ENCODE measurements at places on chromosomes 7 and 10.

DNA sequence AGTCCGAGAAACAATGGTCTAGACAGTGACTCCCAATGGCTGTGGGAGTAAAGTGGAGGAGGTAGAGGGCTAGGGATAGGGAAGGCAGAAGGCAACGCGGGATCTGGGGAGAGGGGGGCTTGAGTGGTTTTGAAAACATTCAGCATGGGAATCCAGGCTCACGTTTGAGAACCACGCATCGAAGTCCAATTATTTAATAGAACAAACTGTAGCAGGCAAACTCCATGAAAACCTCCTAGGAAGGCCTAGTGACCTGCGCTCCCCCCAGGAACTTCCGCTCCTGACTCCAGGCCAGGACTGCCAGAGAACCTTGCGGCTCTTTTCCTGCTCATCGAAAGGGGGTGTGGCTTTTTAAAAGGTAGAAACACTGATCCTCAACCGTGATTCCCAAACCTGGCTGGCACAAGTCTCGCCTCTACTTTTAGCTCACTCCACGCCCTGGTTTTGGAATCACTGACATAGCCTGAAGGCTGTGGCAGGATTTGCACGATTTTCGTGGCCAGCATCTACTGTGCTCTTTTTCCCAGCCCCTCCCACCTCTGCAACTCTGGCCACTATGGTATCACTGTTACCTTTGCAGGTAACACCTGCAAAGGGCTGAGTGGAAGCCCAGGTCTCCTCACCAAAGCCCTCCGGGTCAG is 43.4 kb downstream of the MYOF start:
- peak; percentile 74 for DNase-seq

GRCh38 chr10:97333351-97333600 is 1.3 kb downstream of the FRAT2 start:
- peak; percentile 42 for DNase-seq

- DNase-seq, result no peak
These were observed 86.5 kb upstream of the PFKP start for GRCh38 chr10:2980791-2981360.

- DNase-seq, result no peak
These were observed 121.4 kb downstream of the POU6F2 start for GRCh38 chr7:39099146-39099545.

GRCh38 chr10:87544721-87545120 is 40.0 kb downstream of the MINPP1 start:
- no peak for DNase-seq

GRCh38 chr7:33677556-33677955 is 227.8 kb upstream of the BMPER start:
- DNase-seq, result no peak

DNA sequence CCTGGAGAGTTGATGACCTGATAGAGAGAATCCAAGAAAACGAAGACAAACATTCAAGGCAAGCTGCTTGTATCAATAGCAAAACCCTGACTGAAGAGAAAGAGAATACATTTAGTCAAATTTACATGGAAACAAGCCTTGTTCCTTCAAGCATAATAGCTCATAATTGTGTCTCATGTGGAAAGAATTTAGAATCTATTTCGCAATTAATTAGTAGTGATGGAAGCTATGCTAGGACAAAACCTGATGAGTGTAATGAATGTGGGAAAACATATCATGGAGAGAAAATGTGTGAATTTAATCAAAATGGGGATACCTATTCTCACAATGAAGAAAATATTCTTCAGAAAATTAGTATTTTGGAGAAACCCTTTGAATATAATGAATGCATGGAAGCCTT is 18.0 kb downstream of the RBAK start:
- no peak for DNase-seq

DNA sequence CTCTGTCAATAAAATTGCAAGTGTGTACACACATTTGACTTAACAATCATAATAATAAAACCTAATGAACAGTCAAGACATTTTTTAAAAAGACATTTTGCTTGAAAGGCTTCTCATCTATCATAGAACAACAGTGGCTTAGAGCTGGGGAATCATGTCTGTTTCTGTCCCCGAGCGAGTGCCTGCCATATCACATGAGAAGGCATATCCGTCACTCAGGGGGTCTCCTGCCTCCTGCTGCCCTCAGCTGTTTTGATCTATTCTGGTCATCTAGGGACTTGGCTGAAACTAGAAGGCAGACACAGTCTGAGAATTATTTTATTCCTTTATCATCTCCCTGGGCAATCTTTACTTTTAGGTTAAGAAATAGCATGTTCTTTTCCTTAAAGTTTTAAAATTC is 278.7 kb upstream of the KLF6 start:
- DNase-seq, result no peak

GRCh38 chr7:11170863-11171568 is 197.3 kb downstream of the PHF14 start:
- no peak for DNase-seq

DNA sequence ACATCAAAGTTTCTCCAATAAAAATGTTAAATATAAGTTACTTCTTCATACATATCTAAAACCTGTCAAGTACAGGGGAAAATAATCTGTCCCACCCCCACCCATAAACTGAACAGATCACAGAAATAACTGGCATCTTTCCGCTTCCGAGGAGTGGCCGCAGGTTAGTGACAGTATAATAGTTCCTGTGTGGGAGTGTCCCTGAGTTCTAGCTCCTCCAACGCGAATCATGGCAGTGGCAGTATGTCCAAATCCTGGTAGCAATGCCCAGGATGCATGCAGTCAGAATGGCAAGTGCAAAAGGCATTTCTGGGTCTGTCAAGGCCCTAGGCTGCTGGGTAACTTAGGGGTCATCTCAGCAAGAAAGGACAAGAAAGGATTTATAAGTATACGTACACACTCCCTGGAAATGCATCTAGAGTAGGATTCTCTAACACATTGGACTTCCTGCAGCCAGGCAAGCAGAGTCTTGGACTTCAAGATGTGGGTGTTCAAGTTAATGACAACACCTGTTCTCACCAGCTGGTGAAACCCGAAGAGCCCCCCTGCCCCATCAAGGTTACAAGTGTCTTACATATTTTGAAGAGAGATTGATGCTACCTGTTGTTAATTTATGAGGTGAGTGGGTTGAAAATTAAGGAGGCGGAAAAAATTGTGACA is 94.4 kb upstream of the COL1A2 start:
- no peak for DNase-seq

- DNase-seq, result no peak
These were observed 245.2 kb downstream of the KLF6 start for GRCh38 chr10:3539696-3540383.

DNA sequence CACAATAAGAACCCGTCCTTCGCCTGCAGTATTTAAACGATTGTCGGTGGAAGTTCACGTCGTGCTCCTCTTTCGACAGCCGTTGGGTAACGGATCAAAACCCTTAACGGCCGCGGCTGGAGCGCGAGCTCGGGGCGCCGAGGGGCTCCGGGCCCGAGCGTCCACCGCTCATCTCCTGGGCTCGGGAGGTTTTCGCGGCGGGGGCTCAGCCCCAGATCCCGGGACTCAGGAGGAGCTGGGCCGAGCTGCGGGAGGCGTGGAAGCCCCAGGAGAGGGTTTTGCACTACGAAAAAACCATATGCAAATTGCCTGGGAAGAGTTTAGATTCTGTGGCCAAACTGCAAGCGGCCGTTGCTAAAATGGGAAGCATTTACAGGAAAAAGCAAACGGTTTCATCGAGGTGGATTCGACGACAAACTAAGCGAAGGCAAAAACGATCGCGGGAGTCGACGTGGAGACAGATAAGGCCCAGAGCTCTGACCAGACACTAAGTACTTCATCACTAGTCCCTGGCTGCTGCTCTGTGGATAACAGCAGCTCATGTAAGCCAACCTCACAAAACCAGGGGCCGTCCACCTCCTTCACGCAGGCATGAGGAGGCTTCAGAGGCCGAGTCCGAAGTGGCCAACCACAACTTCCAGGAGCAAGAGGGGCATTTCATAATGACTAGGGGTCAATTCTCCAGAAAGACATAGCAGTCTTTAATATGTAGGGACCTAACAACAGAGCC is 129.7 kb downstream of the MARCHF5 start:
- no peak for DNase-seq

- DNase-seq, result no peak
These were observed 18.8 kb downstream of the ANXA11 start for GRCh38 chr10:80186364-80187012.

DNA sequence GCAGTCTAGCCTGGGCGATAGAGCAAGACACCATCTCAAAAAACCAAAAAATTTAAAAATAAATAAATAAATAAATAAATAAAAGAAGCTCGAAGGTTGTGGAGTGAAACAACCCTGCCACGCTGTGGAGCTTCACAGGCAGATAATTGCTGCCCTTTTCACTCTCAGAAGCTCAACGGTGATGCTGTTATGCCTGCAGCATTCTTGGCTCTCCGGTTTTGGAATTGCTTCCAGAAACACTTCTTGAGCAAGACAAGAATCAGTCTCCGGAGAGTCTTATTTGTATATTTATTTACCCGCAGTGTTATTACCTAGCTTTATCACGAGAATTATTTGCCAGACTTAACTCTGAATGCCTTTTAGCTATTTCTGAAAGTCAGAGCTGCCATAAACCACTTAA is 40.5 kb upstream of the UBE2H start:
- DNase-seq, result no peak

- DNase-seq, result no peak
These were observed 92.8 kb downstream of the ALOX5 start for GRCh38 chr10:45466784-45467183.

DNA sequence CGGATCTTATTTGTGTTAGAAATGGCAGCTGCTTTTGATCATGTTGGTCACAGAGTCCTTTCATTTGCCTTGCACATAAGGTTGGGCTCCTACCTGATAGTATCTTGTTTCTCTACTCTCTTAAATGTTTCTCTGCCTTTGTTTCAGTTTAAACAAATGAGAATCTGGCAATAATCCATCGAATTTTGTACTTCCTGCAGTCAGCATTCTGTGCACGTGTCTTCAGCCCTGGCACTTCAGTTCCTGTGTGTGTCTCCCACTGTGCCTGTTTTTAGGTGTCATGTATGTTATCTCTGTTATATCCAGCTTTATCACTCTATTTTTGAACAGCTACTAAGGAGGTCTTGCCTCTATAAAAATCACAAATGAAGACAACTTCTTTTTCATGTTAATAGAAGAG is 28.4 kb upstream of the PTER start:
- no peak for DNase-seq

GRCh38 chr7:19958309-19958896 is 185.0 kb upstream of the TMEM196 start:
- DNase-seq, result no peak

- no peak for DNase-seq
These were observed 196.7 kb downstream of the MTERF1 start for GRCh38 chr7:91683823-91684222.

DNA sequence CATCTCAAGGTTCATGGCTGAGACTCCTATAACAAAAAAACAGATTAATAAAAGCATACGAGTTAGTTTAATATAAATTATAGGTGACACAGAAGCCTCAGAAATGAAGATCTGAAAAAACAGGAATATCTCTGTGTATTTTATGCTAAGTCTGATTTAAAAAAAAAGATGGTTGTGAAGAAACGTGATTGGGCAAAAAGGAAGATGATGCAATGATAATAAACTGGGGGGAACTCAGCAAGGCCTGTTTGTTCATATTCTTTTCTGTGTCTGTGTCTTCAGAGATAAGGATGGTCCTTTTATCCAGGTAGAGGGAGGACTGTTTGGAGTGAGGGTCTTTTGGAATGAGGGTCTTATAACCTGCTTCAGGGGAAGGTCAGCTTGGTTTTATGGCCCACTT is 25.9 kb downstream of the TAC1 start:
- no peak for DNase-seq

- no peak for DNase-seq
These were observed 219.6 kb downstream of the PTEN start for GRCh38 chr10:88082806-88083596.

GRCh38 chr10:61628875-61629513 is 33.7 kb upstream of the CABCOCO1 start:
- no peak for DNase-seq

DNA sequence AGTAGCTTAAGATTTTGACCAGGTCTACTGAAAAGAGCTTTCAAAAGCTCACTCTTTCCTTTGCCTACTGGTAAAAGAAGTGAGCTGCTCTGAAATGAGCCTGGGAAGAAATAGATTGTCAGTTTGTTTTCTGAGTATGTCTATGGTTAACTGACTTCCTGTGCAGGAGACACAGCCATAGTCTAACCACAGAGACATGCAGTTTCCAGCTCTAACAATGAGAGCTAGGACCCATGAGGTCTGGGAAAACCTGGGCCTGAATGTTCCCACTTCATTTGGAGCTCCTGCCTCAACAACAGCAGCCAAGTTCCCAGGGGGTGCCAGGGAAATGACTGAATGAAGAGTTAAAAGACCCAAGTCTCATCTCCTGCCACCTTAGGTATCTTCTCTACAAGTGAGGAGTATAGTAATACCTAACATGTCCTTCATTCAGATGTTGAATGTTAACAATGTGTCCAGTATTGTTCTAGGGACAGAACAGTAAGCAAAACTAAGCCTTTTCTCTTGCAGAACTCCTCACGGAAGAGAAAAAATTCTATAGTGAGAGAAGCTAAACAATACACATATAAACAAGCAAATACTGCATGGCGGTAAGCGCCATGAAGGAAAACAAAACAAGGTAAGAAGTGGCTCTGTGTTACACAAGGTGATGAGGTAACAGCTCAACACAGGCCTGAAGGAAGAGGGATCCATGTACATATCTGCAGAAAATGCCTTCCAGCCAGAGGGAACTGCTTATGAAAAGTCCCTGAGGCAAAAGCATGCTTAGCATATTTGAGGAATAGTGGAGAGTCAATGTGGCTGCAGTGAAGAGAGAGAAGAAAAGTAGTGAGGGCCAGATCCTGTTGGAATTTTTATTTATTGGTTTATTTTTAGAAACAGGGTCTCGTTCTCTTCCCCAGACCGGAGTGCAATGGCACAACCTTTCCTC is 26.4 kb upstream of the ANKRD1 start:
- no peak for DNase-seq

- DNase-seq, result peak; percentile 30
These were observed 44.5 kb upstream of the AGR3 start for GRCh38 chr7:16926283-16926682.

GRCh38 chr10:60114765-60115586 is 208.6 kb upstream of the CCDC6 start:
- DNase-seq, result peak; percentile 50

Data from HEK293T (cell line).